Forelimb muscle (tissue), 1 donor: ENCODE measurements at places on chromosomes 3 and 15. TPM values are rescaled to one million over a fixed set of nuclear protein-coding genes. Genes with fewer than 3 reads are reported as not detected.

DNA sequence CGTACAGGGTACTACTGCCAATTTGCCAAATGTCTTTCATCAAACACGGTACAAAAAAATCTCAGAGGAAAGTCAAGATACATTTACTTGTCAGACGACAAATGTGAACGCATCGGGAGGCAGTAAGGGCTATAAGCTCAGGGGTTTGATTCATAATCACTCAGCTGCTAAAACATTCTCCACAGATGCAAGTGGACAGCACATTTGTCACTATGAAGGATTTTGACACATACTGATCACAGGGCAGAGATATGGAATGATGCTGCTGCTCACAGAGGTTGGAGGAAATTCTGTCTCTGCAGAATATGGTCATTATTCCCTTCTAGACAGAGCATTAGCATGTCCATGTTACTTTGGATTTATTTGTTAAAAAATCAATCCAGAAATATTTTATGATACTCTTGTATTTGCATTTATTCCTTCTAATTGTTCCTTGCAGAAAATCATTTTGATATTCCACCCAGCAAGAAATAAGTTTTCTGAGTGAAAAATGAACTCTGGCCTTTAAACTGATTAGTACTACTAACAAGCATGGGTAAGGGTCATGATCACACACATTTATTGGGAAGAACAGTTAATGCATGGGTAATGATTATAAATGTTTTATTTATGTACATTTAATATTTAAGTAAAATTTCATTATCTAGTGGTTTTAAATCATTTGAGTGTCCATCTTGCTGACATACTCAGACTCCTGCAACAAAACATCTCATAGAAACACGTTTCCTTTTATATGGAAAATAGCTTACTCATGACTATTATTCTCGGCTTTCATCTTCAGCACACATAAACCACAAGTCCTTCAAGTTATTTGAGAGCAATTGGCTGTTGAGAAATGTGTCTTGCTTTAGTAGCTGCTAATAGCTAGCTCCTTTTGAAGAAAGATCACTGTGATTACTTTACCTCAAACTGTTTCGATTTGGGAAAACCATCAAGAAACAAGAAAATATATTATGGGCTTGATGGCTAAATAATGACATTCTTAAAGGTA, 559.3 kb downstream of the MECOM start:
- no peak for DNase-seq

DNA sequence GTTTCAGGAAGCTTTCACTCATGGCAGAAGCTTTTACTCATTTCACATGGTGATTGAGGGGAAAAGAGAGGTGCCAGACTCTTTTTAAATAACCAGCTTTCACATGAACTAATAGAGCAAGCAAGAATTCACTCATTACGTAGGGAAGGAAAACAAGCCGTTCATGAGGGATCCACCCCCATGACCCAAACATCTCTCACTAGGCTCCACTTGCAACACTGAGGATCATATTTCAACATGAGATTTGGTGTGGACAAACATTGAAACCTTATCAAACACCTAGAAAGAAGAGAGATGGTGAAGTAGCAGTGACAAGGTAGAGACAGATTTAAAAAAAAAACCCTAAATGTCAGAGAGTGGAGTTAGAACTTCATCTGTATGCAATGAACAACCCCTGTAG, 408.6 kb upstream of the PDZRN3 start:
- no peak for DNase-seq

GRCh38 chr15:57171426-57171825, 204.9 kb upstream of the CGNL1 start:
- no peak for DNase-seq

GRCh38 chr3:30082652-30083051, 523.7 kb upstream of the TGFBR2 start:
- DNase-seq, result no peak

- DNase-seq, result no peak
Observed at GRCh38 chr3:37974121-37975083, 16.2 kb upstream of the VILL start.

DNA sequence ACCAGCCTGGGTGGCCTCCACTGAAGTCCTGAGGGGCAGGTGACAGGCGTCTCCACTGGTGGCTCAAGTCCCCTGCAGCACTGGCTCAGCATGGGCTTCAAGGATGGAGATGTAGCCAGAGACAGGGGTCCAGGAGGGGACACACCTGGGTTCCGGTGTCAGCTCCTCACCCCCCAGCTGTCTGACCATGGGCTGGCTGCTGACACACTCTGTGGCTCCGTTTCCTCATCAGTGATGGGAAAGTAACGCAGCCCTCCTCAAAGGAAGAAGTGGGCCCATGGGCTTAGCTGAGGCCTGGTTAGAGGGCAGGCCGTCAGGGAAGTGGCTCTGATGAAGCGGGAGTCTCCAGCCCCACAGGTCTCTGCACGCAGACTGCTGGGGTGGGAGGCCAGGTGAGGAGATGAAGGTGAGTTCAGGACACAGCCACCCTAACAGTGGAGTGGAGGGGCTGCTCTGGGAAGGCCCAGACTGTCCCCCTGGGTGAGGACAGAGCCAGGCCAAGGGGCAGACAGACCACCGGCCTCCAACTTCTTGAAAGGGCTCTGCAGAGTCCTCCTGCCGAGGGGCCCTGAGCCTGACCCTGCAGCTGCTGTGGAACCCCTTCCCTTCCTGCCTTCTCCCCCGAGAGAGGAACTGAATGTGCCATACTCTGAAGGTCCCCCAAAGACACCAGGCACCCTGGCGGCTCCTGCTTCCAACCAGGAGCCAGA, 24.0 kb downstream of the PSTPIP1 start:
- no peak for DNase-seq

- no peak for DNase-seq
Observed at GRCh38 chr3:53342353-53342752, 5.0 kb downstream of the DCP1A start.

DNA sequence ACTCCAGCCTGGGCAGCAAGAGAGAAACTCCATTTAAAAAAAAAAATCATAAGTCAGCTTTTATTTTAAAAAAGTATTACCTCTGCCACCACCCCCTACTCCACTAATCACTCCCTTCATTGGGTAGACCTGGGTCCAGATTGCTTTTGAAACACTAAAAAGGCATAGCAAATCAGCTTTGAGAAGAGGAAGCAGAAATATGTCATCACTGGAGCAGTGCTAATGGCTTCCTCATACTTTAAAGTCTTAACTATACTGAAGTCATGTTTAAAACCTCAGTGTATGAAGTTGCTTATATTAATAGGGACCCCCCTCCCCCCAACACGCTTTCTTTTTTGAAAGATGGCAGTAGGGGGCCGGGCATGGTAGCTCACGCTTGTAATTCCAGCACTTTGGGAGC, 1.0 kb upstream of the HTR3D start:
- no peak for DNase-seq

- peak; percentile 16 for DNase-seq
Observed at GRCh38 chr15:35603856-35604255, 57.9 kb upstream of the DPH6 start.

- DNase-seq, result no peak
Observed at GRCh38 chr15:43516185-43516584, 1.2 kb upstream of the MAP1A start.

DNA sequence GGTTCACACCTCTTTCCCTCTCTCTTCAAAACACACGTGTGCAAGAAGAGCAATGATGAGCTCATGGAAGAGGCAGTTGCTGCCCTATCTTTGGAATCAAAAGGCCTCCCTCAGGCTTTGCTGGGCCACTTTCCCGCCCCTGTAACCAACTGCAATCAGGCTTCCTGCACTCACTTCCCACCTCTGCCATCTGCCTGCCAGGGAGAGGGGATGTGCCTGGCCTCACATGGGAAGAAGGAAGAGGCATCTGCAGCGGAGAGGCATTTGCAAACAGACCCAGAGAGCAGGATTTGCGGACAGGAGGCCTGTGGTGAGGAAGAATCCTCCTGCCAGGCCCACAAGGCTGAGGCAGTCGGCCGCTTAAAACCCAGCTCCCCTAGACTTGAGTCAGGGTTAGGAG, 175.6 kb upstream of the ATP10A start:
- no peak for DNase-seq

GRCh38 chr3:73121669-73122331, 60.3 kb downstream of the EBLN2 start:
- no peak for DNase-seq

DNA sequence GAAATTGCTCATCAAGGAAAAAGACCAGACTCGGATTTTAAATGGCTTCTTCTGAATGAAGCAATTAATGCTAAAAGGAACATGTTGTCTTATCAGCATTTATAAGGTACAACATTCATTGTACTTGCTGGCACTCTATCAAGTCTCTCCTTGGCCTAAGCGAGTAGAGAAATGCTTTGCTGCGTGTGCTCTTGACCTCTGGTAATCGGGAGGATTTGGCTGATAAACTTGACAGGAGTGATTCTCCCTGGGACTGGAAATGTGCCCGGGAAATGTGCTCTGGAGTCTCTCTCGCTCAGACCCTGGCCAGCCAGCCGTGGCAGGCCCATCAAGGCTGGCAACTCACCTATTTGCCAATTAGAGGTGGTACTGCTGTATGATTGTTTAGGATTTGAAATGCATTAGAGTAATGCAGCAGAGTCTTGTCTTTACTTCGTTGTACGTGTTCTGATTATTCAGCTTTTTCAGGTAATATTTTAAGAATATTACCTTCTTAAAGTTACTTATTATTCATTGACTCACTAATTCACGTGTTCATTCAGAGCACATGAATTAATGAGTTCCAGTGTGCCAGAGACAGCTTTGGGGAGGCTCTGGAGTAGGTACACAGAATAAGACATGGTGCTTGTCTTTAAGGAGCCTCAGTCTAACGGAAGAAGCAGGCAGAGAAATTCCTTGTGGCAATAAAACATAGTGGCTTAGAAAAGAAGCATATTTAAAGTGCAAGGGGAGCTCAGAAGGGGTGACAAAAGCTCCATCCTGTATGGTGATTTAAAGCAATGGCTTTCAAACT, 48.0 kb upstream of the TPRG1 start:
- no peak for DNase-seq

DNA sequence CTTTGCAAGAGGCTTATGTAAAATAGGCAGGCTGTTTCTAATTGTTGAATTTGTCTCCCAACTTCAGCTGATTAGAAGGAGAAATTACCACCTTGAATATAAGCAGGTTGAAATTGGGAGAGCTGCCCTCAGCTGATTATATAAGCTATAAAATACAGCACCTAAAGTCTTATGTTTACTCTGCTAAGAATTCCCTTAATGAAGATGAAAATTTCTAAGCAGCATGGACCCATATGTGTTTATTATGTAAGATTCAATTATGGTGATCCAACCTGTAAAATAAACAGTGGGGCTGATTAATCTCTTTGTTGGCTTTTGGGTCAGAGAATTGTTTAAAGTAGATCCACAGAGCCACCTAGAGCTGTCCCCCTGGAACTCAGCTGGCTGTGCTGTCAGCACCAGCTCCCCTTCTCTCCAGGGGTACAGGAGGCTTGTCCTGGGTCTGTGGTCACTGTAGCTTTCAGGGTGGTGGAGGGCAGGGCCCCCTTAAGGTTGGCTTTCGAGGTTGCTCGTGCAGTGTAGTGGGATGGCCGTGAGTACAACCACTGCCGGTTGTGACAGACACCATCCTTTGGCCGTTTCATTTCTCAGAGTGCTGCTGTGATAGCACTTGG, 9.5 kb downstream of the SLCO3A1 start:
- no peak for DNase-seq

DNA sequence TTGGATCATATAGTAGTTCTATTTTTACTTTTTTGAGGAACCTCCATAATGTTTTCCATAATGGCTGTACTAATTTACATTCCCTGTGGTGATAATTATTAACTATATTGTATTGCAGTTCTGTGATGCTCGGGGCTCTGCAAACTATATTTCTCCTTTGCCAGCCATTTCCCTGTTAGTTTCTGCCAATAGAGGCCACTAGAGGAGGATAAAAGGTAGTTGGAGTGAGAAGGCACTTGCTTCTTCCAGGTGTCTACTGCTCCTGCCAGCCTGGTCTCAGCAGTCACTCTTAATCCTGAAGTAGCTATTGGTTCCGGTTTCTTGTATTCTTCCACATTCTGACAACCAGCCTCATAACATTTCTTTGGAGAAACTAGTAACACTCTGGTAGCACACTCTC, 233.9 kb upstream of the GBE1 start:
- DNase-seq, result no peak

- DNase-seq, result no peak
Observed at GRCh38 chr3:11230125-11230524, 42.1 kb upstream of the ATG7 start.

GRCh38 chr3:149443545-149443912, 31.0 kb upstream of the TM4SF4 start:
- no peak for DNase-seq

DNA sequence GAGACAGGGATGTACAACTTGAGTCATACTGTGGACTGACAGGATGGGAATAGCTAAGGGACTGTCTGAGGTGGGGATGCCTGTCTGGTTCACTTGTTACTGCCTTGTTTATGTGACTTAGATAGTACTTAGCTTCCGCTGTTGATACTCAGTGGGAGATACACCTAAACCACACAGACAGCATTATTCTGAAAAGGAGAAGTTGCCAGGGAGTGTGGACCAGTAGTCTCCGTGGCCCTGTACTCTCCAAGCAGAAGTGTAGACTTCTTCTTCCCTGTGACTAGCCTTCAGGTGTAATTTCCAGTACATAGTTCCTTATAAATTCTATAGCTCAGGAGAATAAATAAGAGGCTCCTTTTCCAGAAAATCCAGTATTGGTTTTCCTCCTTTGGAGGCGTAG, 5.1 kb downstream of the HIGD2B start:
- DNase-seq, result no peak

DNA sequence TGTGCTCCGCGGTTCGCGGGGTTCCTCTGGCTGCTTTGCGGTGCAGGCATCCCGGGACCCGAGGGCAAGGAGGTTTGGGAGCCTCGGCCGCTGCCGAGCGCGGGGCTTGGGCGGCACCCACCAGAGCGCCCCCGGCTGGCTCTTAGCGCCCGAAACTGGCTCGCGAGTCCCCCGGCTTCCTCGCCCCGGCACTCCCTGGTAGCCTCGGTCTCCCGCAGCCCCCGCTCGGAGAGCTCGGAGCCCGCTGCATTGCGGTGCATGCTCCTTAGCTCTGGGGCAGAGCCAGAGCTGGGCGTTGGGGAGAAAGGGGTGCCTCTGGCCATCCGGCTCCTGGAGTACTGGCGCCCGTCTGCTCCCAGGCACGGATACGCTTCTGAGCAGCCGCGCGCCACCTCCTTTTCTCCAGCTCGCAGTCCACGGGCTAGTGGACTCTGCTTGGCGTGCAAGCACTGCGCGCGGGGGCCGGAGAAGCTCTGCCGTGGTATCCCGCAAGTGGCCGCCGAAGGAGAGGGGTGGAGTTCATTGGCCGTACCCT, 753 bp downstream of the EPHB1 start:
- no peak for DNase-seq

GRCh38 chr3:94083261-94083660, 20.4 kb downstream of the NSUN3 start:
- DNase-seq, result no peak

GRCh38 chr3:111763001-111763471, 96.0 kb upstream of the PHLDB2 start:
- no peak for DNase-seq

PIGX gene
- polyA plus RNA-seq, result 16.6 TPM

SLCO2A1 gene
- polyA plus RNA-seq, result 1.8 TPM

ZSCAN29 gene
- polyA plus RNA-seq, result 14.4 TPM

ACKR4 gene
- 1.6 TPM for polyA plus RNA-seq

ADGRG7 gene
- polyA plus RNA-seq, result not detected

SHF gene
- polyA plus RNA-seq, result 7.4 TPM

ARGFX gene
- polyA plus RNA-seq, result not detected

CLDN18 gene
- polyA plus RNA-seq, result 0.39 TPM
